ENCODE measurements at places on chromosomes 2 and 18. TPM values are rescaled to one million over a fixed set of nuclear protein-coding genes. Genes with fewer than 3 reads are reported as not detected.

The CRYBA2 gene
- not detected for total RNA-seq

GRCh38 chr2:154912215-154912614 lies 213.7 kb downstream of the KCNJ3 start:
- no peak for DNase-seq

GRCh38 chr18:76322686-76323085 lies 172.4 kb downstream of the ZNF516 start:
- no peak for DNase-seq

DNA sequence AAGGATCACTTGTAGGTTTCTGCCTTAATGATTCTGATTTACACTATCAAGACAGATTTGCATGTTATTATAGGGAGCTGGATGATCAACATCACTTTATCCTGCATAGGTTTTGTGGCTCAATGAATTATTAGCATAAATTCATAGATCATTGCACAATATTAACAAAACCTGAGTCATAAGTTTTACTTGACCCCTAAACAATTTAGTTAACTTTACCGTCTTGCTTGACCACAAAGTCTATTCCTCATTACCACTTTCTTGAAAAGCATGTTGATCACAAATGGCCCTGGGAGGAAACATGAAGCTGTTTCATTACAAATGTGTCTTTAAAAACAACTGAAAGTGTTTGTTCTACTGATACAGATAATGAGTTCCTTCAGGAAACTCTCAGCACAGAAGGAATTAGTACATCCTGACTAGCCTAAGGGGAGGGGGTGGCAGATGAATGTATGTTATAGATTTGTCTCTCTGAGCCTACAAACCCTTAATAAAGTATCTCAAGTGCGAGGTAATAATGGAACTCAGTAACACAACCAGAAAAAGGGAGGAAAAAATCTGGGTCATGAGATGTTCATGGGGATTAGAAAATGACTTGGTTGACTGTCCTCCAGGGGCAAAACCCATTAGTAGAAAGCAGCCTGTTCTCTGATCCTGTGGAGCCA lies 303.4 kb downstream of the PIK3C3 start:
- DNase-seq = no peak

The CD207 gene
- total RNA-seq = 0.42 TPM

- no peak for DNase-seq
Measured at GRCh38 chr2:172228177-172228808, 125.6 kb upstream of the DLX2 start.

- peak; percentile 79 for DNase-seq
Measured at GRCh38 chr2:225400060-225400511, 576 bp downstream of the NYAP2 start.

- DNase-seq = no peak
Measured at GRCh38 chr18:78595453-78595852, 384.2 kb upstream of the SALL3 start.

The SLC38A11 gene
- 2.1 TPM for total RNA-seq

GRCh38 chr2:152097290-152097800 lies 1.5 kb downstream of the CACNB4 start:
- no peak for DNase-seq
